T-helper 2 cell treated with Interferon-gamma antibody and Interleukin-4, amounts not matched to agents 5 μg/mL and 100 μg/mL, for 36 hours (primary cell): ENCODE measurements at places on chromosomes 11 and 22.

DNA sequence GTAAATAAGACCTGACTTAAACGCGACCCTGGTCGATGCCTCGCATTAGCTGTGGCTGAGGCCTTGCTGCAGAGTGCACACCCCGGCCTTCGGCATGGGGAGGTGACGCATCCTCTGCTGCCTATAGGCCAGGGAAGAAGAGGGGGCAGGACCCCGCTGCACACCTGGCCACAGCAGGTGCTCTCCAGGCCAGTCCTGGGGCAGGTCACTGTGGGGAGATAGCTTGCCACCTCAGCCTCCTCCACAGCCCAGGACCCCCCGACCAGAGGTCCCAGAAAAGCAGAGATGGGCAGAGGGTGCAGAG, 12.7 kb downstream of the LRFN4 start:
- DNase-seq: no peak

GRCh38 chr11:128424271-128424711, 163.1 kb downstream of the ETS1 start:
- DNase-seq: no peak

DNA sequence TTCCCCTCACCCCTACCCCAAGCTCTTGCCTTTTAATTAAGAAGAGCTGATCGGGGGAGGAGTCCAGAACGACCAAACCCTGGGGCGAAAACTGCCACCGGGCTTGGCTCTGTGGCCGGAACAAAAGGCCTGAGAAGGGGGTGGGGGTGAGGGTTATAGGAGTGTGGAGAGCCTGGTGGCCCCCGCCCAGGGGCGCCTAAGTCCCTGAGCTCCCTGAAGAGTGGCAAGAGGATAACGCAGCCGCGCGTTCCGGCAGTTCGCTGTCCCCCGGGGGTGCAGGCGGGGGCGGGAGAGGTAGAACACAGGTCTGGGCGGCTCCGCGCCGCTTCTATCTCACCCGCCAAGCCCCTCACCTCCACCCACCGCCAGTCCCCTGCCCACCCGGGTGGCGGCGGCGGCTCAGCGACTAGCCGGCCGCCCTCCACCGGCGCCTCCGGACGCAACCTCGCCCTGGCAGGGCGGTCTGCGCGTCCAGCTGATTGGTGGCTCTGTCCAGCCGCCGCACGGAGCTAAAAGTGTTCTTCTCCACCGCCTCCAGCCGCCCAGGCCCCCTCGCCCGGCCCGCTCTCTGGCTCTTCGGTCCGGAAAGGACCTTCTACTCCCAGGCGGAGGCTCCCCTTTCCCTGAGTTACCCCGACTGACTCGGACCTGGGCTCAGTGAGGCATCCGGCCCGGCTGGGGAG, 18.7 kb upstream of the BDNF start:
- no peak for DNase-seq

DNA sequence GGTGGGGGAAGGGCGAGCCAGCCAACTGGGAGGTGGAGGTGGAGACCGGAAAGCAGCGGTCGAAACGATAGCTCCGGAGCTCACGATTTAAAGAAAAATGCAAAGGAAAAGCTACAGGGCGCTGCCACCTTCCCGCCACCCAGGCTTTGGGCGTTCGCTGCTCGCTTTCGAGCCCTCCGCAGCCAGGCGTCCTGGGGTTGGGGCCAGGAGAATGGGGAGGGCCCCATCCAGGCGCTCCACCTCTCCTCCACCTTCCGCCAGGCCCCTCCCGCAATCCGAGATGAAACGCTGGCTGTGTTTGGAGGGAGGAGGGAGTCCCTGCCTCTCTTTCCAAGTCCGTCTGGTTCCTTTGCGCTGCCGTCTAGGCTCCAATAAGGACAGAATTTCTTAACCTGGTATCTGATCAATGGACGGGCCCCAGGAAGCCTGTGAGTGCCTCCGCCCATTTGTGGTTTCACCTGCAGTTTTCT, 483 bp upstream of the ABTB2 start:
- no peak for DNase-seq

DNA sequence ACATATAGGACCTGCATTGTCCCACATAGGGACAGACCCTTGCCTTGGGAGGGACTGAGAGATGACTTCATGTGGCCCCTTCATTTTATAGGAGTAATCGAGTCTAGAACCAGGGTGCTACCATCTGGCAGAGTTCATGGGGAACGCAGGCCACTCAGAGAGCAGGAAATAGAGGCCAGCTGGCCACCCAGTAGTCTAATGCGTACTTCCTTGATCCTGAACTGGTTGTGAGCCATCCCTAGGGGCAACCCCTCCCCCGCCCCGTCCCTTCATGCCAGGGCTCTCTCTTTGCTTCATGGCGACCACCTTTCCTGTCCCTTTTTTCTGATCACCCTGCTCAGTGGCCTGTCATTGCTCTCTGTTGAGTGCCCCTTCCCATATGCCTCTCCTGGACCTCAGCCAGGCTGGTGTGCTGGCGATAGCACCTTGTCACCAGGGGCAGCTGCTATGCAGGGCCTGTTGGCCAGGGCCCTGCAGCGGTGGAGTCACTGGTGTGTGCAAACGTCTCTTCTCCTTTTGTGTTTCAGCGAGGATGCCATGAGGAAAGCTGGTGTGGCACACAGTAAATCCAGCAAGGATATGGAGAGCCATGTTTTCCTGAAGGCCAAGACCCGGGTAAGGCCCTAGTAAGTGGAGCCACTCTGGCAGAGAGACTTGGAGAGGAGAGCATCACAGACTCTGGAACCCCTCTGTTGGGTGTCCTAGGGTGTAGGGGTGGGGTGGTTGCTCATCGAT, 29.3 kb downstream of the MED15 start:
- no peak for DNase-seq

- DNase-seq: no peak
Observed at GRCh38 chr11:95676308-95676707, 113.3 kb downstream of the FAM76B start.

DNA sequence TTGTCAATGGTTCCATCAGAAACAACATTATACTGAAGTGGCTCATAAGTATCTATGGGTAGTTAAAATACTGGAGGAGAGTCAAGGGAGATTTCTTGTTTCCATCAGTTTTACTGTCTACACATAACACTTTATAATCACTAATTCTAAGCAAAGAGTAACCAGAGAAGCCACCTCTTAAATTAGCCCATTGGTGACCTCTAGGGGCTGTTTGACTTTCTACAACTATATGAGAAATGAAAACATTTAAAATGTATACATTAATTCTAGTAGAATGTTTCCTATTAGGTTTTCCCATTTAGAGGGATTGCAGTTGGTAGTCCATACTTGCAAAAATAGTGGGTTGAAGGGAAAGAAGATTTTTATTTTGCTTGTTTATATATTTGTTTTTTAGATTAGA, 504.3 kb downstream of the FAM181B start:
- no peak for DNase-seq

DNA sequence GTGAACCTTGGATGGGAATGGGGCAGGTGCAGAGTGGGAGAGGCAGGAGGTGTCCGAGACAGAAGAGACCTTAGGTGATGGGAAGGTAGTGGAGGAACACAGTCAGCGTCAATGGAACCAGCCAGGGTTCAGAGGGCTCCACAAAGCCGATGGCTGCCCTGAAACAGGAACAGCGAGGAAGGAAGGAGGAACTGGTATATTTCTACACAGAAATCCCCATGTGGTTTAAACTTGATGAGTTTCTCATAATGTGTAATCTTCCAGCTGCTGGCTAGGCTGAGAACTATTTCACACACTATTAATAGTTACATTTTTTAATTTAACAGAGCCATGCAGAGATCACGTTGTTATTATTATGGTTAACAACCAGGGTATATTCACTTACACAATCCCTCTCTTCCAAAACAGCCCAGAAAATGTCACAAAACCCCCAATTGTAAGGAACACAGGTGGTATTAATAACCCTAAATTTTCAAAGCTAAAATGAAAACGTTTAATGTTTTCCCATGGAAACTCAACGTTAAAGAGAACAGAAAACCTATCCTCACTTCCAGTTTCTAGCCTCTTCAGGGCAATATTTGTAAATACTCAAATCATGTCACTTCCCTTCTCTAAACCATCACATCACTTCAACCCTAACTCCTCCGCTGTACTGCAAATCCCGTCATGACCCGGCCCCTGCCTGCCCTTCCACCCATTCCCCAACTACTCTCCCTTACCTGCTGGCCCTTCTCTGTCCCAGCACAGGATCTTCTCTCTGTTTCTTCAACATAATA, 74.5 kb upstream of the ARFGAP3 start:
- DNase-seq: no peak

DNA sequence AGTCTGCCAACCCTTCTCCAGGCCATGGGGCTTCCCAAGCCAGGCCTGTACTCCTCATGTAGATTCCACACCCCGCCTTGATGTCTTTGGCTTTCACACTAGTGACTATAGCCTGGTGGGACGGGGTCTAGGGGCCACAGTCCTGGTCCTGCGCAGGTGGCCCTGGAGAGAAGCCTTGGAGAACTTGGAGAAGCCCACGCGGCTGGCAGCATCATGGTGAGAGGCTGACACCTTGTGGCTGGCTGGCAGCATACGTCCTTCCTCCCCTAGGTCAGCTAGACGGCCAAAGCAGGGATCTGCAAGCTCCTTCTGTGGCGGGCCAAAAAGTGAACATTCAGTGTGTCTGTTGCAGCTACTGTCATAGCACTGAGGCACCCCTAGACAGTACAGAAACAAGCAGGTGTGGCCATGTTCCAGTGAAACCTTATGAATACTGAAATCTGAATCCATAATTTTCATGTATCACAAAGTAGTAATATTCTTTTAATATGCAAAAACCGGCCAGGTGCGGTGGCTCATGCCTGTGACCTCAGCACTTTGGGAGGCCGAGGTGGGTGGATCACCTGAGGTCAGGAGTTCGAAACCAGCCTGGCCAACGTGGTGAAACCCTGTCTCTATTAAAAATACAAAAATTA, 42.0 kb downstream of the FAM83F start:
- peak; percentile 49 for DNase-seq
